ENCODE measurements at places on chromosomes 13 and 19.

DNA sequence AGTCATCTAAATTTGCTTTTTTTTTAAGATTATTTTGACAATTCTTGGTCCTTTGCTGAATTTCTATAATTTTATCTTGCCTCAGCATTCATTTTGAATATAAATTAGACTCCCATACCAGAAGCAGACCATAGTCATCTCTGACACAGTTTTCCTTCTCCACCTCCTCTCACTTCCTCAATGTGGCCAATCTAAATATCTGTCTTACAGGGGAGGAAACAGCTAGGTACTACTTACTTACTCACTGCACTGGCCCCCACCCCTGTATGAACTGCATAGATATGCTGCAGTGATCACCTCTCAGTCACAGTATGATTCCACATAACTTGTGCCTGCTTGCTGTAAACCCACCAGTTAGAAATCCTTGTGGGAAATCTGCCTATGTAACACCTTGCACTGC lies 665.6 kb downstream of the FGF9 start:
- DNase-seq = no peak

- DNase-seq = no peak
Measured at GRCh38 chr13:58655086-58655485, 1023.5 kb downstream of the PCDH17 start.

DNA sequence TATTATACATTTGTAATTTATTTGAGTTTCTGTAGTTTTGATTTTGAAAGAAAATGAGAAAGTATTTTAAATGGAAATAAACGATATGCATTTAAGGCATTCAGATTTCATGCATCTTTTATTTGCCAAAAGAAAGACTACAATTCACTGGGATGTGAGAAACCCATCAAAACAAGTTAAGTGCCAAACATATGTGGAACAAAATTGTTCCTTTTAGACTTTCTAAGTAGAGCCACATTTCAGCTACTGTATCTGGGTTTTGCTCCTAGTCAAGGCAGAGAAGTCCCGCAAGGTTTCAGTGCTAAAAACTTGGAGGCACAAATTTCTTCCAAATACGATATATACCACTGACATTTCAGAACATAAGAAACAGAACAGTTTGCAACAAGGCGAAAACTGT lies 1191.9 kb downstream of the SLITRK5 start:
- DNase-seq = no peak

DNA sequence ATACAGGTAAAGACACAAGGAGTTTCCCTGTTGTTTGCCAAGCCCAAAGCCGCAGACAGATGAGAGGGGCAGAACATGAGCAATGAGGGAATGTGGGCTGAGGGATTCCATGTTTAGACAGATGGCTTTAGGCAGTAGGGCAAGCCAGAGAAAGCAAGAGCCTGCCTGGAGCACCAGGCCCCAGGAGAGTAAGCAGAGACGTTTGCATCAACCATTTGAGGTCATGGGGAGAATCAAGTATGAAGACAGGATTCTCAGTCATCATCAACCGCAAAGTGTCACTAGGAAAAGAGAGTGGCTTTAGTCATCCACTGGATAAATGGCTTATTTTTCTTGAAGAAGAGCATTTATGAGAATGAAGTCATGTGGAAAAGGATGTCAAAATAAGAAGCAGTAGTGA lies 184.7 kb downstream of the COG6 start:
- DNase-seq = no peak

- DNase-seq = no peak
Measured at GRCh38 chr13:112888238-112889111, 80.5 kb upstream of the MCF2L start.

- no peak for DNase-seq
Measured at GRCh38 chr13:110581506-110582185, 20.1 kb upstream of the RAB20 start.

DNA sequence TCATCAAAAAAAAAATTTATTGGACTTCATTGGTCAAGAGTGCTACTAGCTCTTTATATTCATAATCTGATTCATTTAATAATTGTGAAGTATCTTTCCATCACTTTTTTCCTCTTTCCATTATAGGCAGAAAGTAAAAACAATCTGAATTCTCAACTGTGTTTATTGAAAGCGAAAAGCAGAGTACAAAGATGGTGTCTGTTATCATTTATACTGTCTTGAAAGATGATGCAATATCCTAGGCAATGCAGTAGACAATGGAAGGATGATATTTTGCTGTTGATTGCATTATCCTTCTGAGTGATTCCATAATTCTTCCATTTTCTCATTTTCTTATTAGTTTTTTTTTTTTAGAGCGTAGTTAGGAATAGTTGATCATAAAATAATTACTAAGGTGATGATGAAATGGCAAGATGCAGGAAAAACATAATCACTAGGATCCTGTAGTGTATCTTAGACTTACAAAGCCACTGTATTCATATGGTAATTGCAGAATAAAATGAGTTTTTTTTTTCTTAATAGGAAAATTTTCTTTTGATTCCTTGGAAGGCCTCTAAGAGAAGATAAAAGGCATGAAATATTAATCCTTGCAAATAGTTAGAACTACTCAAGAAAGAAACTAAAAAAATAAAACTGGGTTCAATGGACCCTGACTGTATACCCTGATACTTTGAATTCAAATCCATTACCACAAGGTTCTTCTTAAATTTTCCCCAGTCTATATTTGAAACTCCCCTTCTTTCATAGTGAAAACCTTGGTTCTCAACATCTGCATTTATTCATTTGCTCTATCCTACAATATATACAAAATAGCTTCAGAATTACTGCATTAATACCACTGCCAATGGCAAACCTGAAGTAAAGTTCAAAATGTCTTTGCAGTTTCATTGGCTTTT lies 11.6 kb downstream of the URI1 start:
- DNase-seq = no peak

DNA sequence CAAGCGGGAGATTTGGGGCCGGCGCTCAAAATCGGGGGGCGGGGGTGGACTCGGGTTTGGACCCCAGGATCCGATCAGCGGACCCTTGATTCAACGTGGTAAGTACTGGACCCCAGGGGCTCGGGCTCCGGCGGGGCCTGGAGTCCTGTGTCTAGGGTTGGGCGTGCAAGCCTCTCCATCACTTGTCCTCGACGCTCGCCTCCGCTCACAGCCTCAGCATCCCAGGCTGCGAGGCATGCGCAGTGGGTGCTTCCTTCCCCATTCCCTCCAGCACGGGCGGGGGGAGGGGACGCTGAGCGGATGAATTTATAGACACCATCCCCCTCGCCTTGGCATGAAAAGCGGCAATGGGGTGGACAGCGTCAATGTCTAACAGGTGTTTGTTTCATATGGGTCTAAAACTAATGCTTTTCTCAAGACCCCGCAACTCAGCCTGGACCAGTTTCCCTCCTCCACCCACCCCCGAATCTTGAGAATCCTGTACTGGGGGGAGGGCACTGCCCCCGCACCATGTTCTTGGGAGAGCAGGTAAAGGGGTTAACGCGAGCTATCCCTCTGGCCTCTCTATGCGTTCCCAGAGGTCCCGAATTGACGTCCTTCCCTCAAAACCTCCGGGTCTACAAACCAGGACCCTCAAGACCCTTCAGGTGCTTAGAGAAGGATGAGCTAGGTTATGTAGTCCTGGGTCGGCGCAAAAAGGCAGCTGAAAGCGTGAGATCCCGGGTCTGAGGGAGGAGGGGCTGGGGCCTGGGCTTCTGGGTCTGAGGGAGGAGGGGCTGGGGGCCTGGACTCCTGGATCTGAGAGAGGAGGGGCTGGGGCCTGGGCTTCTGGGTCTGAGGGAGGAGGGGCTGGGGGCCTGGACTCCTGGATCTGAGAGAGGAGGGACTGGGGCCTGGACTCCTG lies 579 bp downstream of the CPT1C start:
- peak; percentile 83 for DNase-seq

- DNase-seq = no peak
Measured at GRCh38 chr19:12946092-12946721, 545 bp downstream of the RAD23A start.

- no peak for DNase-seq
Measured at GRCh38 chr13:66635526-66635925, 594.6 kb downstream of the PCDH9 start.

DNA sequence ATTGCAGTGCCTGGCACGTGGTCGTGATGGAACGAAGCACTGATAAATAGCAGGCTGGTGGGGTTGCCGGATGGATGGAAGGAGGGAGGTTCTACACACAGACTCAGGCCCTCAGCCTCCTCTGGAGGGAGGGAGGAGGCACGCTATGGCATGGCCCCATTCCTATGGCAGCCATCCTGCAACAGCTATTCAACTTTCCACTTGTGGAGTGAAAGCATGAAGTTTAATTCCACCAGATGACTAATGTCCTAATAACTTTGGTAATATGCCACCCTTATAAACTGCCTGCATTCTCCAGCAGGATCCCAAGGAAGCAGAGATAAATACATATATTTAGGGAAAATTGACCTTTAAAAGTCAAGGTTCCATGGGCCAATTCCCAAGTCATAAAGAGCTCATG lies 92.4 kb downstream of the KL start:
- no peak for DNase-seq

DNA sequence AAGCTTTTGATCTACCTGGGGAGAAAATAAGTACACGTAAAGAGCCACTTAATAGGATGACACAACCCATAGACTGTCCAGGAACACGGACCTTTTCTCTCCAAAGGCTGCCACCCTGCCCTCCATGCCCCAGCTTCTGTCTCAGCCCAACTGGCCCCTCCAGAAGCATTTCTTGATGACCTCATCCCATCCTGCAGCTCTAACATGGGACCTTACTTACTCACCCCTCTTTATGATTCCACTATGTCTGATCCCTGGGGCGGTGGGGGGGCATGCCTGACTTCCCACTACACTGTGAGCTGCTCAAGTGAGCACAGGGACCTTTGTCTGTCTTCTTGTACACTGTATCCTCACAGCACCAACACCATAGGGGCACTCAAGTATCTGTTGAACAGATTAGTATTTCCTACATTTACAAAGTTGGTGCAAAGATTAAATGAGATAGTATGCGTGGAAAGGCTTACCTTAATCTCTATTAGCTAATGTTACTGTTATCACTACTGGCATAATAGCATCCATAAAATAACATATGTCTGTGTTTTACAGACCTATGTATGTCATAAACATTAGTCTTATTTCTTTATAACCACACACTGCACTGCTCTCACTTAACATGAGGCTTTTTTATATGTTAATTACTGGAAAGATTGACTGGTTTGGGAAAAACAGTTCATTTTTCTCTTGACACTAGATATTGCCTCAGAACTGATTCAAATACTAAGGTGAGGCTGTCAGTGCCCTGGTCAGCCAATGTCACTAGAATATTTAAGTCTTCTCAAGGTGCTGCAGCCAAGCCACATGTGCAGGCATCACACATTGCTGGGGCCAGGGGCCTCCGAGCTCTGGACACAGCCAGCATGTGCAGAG lies 100.9 kb downstream of the FOXO1 start:
- no peak for DNase-seq

- no peak for DNase-seq
Measured at GRCh38 chr19:8146877-8147581, 2.4 kb downstream of the FBN3 start.

DNA sequence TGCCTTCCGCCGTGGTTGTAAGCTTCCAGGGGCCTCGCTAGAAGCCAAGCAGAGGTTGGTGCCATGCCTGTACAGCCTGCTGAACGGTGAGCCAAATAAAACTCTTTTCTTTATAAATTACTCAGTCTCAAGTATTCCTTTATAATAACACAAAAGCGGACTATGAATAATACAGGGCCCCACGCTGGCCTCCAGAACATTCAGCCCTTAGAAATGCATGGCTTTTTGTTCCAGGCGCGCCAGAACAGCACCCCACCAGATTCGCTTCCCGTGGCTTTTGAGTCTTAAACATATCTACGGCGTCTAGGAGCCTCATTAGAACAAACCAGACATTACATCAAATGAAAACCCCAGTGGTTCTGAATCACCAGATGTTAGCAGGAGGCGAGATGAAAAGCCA lies 75.1 kb downstream of the SLC15A1 start:
- no peak for DNase-seq

DNA sequence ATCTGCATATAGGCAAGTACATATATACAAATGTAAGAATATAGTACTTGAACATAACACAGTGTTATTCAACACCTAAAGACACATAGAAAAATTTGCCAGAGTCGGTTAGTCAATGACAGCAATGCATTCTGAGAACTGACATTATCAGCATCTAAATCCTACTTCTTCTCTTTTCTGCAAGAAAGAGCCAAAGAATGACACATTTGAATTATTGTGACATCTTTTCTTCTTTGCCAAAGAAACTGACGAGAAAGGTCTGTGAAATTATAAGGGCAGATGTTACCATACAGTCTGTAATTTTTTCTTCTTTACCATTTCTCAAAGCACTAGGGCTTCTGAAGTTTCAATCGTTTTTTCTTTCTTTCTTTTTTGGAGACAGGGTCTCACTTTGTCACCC lies 350.9 kb upstream of the NBEA start:
- no peak for DNase-seq

DNA sequence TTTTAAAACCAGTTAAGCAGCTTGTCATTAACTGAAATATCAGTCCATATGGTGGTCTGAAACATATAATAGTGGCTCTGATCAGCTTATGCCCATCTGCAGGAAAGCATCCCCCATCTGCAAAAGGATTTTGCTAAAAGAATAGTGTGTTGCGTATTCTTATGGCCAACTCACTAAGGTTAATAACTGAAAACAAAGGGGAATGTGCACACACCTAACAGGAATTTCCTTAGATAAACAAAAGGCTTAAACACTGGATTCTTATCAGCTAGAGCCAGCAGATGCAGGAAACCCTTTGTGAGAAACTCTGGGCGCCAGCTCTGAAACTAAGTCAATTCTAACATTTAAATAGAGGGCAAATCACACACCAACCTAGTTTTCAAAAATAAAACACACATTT lies 22.1 kb downstream of the VPS36 start:
- no peak for DNase-seq

GRCh38 chr13:36006894-36007675 lies 124.1 kb downstream of the DCLK1 start:
- no peak for DNase-seq

- DNase-seq = no peak
Measured at GRCh38 chr19:18644196-18645034, 7.6 kb downstream of the KLHL26 start.

GRCh38 chr13:28579322-28579721 lies 79.6 kb upstream of the POMP start:
- no peak for DNase-seq

GRCh38 chr13:26861941-26862340 lies 101.4 kb upstream of the GPR12 start:
- no peak for DNase-seq

DNA sequence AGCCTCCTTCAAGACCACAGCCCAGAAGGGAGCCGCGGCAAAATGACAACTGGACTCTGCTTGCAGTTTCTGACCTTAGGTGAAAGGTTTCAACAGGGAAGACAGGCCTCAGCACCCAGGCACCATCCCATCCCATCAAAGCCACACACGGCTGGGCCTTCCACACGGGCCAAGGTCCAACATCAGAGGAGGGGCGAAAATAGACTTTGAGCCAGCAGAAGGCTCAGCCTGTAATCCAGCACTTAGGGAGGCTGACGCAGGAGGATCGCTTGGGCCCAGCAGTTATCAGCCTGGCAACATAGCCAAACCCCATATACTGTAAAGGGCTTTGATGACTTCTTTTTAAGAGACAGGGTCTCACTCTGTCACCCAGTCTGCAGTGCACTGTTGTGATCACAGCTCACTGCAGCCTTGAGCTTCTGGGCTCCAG lies 26.8 kb upstream of the TINCR start:
- no peak for DNase-seq

- no peak for DNase-seq
Measured at GRCh38 chr19:7869910-7870511, 4.2 kb downstream of the PRR36 start.

Data from NCI-H748 treated with DMSO at 0.1 percent for 48 hours (cell line).